ENCODE measurements at places on chromosomes 1 and 21.

- DNase-seq: peak; percentile 48
Measured at GRCh38 chr21:31426235-31426797, 82.3 kb upstream of the TIAM1 start.

- no peak for DNase-seq
Measured at GRCh38 chr21:25949701-25950100, 214.9 kb downstream of the GABPA start.

GRCh38 chr1:12607263-12607662 lies 10.7 kb downstream of the DHRS3 start:
- DNase-seq: no peak

DNA sequence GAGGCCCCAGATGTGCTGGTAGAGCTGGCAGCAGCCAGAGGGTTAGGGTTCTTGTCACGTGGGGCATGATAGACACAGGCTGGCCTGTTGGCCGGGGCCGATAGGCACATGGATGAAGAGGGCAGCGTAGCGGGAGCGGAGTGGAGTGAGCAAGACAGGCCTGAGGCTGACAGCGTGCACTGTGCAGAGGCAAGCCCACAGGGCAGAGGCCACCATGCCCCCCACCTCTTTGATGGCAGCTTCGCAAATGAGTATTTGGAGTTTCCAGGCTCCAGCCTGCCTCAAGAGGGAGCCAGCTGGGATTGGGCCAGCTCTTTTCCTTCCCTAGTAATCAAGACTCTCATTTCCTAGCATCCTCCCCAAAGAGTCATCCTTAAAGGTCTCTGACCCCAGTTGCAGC lies 43.5 kb downstream of the TMCC2 start:
- DNase-seq: peak; percentile 57

DNA sequence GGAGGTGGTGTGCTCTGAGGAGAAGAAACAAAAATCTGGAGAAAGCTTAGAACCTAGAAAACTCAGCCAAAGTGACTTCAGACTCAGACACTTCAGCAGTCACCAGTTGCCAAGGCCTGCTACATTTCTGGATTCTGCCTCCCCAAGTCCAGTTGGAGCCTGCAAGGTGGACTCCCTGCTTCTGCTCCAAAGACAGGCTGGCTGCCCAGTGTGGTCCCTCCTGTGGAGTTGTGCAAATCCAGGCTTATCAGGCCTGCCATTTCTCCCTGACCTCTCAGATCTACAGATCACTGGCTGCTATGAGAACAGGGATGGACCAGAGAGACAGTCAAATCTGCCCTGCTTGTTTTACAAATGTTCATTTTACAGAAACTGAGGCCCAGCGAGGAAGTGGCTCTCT lies 9.9 kb downstream of the CACHD1 start:
- no peak for DNase-seq

- DNase-seq: peak; percentile 99
Measured at GRCh38 chr1:1264868-1265272, 8.8 kb downstream of the UBE2J2 start.

DNA sequence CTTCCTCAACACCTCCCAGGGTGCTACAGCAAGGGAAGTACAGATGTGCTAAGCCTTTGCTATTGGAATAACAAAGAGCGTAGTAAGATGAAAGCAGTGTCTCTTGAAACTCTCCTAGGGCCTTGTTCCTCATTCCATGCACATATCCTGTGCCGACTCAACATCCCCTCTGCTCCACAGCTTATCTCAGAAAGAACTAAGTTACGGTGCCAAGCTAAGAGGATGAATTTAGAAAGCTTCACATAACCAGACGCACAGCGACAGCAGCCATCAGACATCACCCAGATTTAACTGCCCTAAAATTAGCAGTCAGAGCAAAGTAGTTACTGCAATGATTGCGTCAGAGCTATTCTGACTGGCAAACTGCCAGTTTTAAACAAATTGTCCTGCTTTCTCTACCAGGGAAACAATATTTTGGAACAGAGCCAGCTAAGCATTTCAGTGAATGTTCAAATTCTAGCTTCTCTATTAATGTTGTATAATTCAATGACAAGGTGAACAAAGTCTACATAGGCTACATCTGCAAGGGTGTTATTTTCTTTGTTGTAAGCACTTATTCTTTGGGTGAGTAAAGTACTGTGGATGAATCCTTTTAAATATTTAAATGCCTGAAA lies 9.5 kb downstream of the SIPA1L2 start:
- DNase-seq: peak; percentile 42

DNA sequence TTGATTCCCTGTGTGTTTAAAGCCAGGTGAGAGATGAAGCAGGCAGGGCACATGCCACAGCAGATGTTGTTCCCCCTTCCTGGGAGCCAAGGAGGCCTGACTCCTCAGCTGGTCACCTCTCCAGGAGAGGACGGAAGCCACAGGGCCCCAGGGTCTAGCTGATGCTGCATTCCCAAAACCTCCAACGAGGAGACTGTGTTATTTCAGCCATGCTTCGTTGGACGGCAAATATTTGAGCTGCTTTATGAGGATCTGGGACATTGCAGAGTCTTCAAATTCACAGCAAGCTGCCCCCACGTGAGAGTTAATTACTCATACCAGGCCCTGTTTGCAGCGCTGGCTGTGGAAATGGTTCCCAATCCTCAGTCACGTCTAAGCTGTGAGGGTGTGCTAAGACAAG lies 85.3 kb downstream of the CDC7 start:
- DNase-seq: no peak

DNA sequence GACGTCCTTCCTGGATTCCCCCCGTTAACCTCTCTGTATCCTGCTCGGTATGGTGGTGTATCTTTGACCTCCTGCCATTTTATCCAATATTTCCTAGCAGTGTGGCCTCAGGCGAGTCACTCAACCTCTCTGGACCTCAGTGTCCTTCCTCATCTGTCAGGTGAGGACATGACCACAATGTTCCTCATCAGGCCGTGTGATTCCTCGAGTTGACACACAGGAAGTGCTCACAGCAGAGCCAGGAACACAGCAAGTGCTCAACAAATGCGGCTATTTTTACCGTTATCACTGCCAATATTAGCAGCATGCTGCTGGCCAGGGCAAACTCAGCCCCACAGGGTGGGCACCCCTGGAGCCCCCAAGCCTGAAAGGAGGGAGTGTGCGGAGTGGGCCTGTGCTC lies 450.2 kb downstream of the KIF26B start:
- DNase-seq: peak; percentile 20

DNA sequence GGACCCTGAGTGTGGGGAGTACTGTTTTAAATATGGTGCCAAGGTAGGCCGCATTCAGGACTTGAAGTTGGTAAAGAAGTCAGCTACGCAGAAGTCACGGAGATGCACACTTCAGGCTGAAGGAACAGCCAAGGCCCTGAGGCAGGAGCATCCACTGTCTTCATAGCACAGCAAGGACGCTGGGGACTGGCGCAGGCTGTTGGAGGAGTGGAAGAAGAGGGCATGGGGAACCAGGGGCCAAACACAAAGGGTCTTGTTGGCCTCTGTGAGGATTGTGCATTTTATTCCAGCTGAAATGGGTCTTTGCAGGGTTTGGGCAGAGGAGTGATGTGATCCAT lies 16.6 kb downstream of the DNAJC16 start:
- no peak for DNase-seq

GRCh38 chr1:160850993-160851392 lies 11.7 kb downstream of the CD244 start:
- DNase-seq: no peak

DNA sequence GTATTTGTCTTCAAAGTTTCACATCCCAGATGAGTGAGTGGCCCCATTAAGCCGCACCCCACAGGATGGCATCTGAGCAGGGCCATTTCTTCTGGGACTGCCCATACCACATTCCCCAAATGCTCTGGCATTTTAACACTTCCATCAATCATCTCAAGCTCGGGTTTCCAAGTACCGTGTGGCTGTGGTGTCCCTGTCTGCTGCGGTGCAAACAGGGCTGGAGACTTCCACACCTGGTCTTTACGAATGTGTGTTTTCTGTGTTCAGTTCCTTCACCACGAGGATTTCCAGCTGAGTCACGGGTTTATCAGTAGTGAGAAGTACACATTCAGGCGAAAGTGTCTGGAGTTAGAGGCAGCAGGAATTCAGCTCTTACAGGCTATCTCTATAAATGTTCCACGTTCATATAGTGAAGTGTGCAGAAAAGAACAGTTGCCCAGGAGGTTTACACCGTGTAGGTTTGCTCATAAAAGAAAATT lies 195.2 kb downstream of the RHOU start:
- no peak for DNase-seq

DNA sequence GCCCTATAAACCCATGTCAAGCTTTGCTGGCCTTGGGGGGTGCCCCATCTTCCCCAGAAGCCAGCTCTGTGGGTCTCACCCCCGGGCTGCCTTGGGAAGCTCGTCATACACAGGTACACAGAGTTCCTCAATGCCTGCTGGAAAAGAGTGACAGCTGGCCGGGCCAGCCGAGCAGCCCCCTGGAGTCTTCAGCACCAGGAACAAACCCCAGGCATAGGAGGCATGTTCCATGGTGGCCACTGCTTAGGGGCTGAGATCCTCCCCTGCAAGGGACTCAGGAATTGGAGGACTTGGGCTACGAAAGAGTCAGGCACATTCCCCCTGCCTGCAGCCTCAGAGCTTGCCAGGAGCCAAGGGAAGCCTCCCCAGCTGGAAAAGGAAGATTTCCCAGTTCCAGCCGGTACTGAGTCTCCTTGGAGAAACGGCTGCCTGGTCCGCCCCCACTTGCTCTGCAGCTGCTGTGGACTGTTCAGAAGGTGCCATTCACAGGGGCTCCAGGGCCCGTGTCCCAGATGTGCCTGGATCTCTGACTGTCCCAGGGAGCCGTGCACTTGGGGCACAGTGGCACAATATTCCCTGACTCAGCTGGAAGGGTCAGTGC lies 89.5 kb downstream of the STUM start:
- DNase-seq: no peak

GRCh38 chr1:207740207-207740606 lies 11.6 kb upstream of the CD46 start:
- no peak for DNase-seq

DNA sequence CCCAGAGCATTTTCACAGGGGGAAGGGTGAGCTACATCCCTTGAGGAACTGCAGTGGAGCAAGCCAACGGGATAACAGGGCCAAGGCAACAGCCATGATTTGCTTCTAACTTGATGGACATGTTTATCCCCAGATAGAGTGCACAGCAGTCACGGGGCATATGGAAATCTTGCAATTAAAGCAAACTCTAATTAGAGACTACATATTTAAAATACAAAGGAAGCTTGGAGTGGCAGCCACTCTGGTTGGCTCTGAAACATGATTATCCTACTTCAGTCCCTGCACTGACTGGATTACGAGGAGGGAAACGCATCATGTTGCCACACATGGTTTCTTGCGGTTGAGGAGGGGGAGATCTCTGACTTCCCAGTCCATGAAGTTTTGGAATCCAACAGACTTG lies 60.8 kb downstream of the BEND5 start:
- no peak for DNase-seq

DNA sequence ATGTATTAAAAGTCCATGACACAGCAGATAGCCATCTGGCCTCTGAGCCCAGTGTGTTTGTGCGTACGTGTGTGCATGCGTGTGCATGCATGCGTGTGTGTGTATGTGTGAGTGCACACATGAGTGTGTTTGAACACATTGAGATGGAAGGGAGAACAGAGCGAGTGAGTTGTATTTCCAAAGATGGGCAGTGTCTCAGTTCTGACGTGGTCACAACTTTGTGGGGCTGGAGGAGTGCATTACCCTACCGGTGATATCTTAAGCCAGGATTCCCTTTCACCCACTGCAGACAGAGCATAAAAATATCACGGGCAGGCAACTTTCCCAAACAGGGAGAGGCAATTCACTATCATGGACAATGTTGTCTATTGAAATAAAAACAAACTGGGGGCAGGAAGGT lies 27.8 kb downstream of the IRF2BP2 start:
- no peak for DNase-seq

- peak; percentile 98 for DNase-seq
Measured at GRCh38 chr21:42878993-42879787, at the start of gene WDR4. Gene WDR4 (minus strand): TSS chr21:42879539. CDS start chr21:42879495, 44 bp downstream.

GRCh38 chr1:234926559-234927311 lies 201.9 kb downstream of the TOMM20 start:
- DNase-seq: no peak

- no peak for DNase-seq
Measured at GRCh38 chr1:233957691-233958090, 53.2 kb downstream of the SLC35F3 start.

DNA sequence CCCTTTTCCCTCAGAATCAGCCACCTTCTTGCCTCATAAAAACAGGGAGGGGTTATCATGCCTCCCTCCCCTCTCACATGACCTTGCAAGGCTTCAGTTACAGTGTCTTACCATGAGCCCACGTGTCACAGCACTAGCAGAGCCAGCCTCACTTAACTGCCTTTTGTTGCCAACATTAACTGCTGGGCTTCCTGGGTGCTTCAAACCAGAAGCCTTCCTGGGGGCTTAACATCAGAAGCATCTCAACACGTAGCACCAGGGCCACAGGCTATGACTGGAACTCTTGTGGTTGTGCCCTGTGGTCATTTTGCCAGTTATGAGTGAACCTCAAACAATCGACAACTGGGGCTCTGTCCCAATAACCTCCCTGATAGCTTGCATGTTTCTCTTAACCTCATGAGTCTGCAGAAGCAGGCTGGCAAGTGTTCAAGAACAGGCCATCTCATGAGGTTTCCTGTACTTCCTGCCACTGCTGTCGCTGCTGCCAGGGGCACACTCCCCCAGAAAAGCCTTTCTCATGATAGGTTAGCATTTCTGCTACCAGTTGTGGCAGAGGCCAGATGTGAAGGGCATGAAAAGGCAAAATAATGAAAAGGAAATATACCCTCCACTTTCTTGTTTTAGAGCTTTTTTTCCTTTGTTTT lies 132.2 kb downstream of the GLUL start:
- peak; percentile 62 for DNase-seq

- DNase-seq: peak; percentile 18
Measured at GRCh38 chr1:233614743-233615521, 1.0 kb downstream of the KCNK1 start.

DNA sequence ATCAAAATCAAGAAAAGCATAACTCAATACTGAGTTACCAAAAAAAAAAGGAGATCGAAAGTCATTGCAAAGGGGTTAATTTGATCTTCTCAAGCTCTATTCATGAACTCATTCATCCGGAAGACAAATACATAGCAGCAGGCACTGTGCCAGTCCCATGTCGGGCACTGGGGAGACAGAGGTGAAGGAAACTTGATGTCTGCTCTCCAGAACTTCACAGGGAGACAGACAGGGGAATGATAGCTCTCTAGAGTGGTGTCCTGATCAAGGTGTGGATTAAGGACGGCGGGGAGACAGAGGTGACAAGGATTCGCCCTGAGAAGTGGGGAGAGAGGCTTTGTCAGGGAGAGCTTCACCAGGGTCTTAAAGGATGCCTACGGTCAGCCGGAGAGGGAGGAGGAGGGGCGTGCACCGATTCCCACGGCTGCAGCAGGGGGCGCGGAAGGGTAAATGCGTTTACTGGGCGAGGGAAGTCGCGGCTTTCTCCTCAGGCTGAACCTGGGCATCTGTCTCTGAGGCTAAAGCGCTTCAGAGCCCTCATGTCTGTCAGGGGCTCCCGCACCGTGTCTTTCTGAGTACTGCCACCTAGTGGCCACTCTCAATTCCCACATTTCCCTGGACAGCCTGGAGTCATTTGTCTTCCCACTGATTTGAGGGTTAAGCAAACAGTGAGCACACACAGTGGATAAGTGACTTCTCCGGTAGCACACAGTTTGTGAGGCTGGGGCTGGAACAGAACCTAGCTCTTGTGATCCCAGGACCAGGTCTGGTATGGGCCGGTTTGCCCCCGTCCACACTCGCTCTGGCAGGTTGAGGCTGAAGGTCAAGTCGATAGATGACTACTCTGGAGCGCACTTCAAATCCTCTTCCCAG lies 152.8 kb downstream of the TENT5C start:
- DNase-seq: peak; percentile 88

- DNase-seq: peak; percentile 7
Measured at GRCh38 chr1:245650441-245650960, 495.7 kb downstream of the KIF26B start.

Measured in GM23248 (cell line).